NCI-H774 (cell line): ENCODE measurements at places on chromosomes 12 and 14.

DNA sequence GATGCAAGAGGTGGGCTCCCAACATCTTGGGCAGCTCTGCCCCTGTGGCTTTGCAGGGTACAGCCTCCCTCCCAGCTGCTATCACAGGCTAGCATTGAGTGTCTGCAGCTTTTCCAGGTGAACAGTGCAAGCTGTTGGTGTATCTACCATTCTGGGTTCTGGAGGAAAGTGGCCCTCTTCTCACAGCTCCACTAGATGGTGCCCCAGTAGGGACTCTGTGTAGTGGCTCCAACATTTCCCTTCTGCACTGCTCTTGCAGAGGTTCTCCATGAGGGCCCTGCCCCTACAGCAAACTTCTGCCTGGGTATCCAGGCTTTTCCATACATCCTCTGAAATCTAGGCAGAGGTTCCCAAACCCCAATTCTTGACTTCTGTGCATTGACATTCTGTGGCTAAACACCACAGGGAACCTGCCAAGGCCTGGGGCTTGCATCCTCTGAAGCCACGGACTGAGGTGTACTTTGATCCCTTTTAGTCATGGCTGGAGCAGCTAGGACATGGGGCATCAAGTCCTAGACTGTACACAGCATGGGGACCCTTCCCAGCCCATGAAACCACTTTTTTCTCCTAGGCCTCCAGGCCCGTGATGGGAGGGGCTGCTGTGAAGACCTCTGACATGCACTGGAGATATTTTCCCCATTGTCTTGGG lies 24.0 kb upstream of the SLC38A1 start:
- no peak for DNase-seq

- no peak for DNase-seq
Observed at GRCh38 chr12:58537278-58537677, 383.0 kb downstream of the LRIG3 start.

DNA sequence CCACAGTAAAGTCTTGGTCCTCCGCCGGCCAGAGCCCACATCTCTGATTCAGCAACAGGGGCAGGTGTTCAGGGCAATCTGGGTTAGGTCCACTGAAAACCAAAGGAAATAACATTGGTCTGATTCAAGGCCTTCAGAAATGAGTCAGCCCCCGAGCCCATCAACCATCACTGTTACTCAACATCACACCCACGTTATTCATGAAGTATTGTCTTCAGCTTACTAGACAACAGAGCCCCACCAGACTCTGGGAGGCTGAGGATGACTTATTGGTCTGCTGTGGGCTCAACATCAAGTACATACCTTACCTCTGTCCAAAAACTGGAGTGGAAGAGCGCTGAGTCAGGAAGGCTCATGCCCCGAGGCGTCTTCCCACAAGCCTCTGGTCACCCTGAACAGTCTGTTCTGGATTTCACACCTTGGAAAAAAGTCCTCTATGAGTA lies 97.5 kb downstream of the ZFP36L1 start:
- DNase-seq: no peak

GRCh38 chr14:37972941-37973887 lies 234.5 kb upstream of the SSTR1 start:
- no peak for DNase-seq

DNA sequence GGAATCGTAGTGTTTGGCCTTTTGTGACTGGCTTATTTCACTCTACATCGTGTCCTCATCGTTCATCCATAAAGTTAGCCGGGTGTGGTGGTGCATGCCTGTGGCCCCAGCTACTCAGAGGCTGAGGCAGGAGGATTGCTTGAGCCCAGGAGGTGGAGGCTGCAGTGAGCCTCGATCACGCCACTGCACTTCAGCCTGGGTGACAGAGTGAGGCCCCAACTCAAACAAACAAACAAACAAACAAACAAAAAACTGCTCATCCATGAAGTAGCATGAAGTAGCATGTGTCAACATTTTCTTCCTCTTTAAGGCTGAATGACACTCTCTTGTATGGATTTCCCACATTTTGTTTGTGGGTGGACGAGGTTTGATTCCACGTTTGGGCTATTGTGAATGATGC lies 44.0 kb upstream of the MEG3 start:
- no peak for DNase-seq

DNA sequence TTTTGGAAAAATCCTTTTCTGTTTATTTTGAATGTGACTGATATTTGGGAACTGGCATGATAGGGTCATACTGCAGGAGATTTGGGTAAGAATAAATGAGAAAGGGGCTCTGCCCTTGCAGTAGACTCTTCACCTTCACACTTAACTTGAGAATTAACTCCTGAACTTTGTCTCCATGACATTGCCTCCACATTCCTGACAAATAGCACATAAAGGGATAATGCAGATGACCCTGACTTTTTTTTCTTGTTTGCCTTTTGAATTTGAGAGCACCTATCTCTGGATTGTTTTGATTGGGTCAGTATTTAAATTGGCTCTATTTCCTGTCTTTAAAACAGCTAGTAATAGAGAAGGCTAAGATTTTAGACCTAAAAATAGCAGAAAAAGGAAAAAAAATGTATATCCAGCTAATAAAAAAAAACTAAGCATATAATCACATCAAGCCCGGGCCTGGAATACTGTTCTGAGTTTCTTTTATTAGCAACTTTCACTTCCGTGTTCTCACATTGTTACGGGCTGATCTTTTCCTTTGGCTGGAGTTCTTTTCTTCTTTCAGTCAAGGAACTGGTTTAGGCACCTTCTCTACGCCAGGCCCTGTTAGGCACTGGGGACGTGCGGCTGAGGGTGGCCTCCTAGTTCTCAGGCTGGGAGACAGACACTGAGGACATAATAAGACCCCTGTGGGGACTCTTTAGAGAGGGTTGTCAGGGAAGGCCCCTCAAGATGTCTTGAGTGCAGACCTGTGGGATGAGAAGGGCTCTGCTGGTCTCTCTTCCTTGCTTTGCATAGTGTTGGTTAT lies 53.1 kb upstream of the GNPNAT1 start:
- DNase-seq: no peak

DNA sequence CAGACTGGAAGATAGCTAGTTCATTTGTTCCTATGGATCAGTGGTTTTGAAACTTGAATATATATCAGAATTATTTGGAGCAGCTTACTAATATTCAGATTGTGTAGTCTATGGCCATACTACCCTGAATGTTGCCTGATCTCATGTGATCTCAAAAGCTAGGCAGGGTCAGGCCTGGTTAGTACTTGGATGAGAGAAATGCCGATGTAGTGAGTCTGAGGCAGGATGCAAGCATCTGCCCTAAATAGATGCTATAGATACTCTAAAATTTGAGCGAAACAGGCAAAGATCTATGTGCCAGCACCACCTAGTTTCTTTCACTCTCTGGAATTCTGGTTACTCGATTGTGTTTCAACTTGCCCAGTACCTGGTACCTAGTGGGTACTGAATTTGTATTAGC lies 40.9 kb downstream of the FRMD6 start:
- DNase-seq: no peak

DNA sequence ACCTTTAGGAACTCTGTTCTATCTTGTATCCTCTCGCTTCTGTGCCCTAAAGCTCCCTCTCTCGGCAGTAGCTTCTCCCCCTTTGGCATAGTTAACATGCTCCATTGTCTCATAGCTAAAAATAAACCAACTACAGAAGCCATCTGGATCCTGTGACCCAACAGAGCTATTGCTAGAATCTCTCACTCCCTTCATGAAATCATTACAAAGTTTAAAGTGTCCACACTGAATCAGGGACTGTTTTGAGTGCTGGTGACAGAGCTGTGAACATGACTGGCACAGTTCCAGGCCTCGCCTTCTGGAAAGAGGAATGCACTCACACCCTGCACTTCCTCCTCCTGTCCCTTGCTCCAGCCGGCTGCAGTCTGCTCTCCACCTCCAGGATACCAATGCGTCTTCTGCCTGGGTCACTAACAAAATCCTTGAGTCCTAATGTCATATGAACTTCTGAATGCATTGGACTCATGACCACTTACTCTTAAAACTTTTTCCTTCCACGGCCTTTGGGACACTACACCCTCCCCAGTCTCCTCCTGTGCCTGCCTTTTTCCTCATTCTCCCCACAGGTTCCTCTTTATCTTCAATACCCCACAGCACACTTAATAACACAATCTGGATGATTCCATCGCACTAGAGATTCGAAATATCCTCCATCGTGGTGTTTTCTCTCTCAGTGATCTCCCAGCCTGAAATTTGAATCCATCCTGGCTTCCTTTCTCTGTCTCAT lies 13.2 kb downstream of the PLBD1 start:
- peak; percentile 24 for DNase-seq

GRCh38 chr12:83958997-83959396 lies 953.6 kb downstream of the SLC6A15 start:
- DNase-seq: no peak

- DNase-seq: no peak
Observed at GRCh38 chr12:32776258-32776657, 20.6 kb upstream of the YARS2 start.

DNA sequence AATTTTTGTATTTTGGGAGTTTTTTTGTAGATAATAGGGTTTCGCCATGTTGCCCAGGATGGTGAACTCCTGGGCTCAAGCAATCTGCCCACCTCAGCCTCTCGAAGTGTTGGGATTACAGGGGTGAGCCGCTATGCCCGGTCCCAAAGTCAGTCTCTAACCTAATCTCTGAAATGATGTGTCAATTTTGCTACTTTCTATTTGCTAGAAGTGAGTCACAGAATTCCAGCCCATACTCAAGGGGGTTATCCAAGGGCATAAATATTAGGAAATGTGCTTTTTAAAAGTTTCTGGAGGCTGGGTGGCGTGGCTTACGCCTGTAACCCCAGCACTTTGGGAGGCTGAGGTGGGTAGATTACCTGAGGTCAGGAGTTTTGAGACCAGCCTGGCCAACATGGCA lies 40.5 kb downstream of the RESF1 start:
- DNase-seq: no peak

- no peak for DNase-seq
Observed at GRCh38 chr14:54189333-54189732, 207.5 kb upstream of the CDKN3 start.

DNA sequence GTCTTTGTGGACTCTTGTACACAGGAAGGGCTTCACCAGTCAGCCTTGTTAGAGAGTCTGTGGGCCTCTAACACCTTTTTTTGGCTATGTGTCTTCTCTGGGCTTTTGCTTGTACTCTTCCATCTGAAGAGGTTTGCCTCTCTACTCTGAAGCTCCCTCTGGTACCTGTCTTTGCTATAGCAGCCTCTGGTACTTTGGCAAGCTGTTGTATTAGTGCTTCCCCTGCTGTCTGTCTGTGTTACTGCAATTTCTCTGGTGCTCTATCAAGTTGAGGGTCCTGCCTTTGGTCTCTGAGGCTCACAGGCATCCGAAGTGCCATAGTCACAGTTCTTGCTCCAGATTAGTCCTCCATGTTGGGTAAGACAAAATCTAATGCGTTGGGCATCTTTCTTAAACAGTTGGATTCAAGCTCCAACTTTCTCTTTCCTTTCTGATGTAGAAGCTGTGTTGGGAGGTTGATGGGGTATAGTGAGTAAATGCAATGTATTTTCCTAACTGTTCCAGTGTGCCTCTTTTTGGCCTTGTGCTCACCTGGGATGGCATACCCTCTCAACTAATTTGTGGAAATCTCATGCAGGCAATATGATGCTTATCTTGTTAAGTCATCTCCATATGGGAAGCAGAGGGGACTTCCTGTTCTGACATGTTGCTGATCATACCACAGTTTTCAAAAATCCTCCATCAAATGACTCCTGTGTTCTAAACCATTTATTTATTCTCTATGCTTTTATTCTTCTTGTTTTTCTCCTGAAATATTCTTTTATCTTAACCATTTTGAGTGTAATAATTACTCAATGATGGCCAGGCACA lies 88.8 kb downstream of the ATF7IP start:
- peak; percentile 18 for DNase-seq

- peak; percentile 54 for DNase-seq
Observed at GRCh38 chr14:100108042-100108825, 43.0 kb downstream of the EVL start.

DNA sequence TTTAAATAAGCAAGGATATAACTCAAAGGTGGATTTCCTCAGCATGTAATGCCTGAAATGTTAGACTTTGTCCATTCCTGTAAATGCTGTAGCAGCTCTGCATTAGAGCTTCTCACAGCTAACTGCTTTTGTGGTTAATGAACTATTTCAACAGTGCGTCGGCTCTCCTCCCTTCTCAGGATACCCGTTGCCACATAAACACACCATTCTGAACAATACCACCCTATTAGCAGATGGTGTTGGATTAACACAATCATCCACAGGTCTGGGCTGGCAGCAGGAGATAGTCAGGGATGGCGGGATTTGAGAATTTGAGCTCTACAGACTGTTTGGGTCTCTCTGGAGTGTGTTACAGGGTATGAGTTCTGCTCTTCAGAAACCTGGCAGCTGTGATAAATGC lies 33.5 kb upstream of the C12orf42 start:
- peak; percentile 49 for DNase-seq

DNA sequence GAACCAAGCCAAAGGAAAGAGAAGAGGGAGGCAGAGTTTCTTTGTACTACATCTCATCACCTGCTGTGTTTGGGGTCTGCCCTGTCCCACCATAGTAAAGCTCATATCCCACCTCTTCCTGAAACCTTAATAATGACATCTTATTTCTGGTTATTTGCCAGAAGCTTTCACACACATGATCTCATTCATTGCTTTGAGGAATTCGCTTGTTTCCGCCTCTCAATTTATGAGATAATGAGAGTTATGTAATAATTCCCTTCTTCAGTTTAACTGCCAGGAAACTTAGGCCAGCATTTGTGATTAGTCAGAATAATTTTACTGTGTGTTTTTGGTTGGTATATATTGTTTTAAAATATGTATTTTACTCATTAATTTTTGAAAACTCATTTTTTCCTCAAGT lies 205.2 kb downstream of the CACNA1C start:
- no peak for DNase-seq

DNA sequence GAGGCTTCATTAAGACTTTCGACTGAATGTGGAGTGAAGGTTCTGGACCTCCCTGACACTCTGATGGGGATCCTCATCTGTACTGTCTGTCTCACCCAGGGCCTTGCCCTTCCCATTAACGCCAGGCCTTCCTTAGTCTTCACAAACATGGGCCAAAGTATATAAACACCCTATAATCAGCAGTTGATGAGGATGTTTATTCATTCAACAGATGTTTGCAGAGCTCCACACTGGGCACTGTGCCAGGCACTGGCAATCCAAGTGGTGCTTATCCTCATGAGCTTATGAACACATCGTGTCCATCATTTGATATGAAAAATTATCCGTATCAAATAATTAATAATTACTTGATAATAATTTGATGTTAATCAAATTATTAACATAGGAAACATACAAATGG lies 454.4 kb downstream of the FUT8 start:
- DNase-seq: peak; percentile 51

- DNase-seq: no peak
Observed at GRCh38 chr12:663293-663871, at the start of gene NINJ2. Gene NINJ2, minus strand, starts transcription at chr12:663445. Its CDS starts 85 bp downstream, at chr12:663360.

GRCh38 chr14:74963705-74964271 lies 8.4 kb upstream of the PGF start:
- no peak for DNase-seq

GRCh38 chr12:111209811-111210210 lies 159.1 kb downstream of the PHETA1 start:
- DNase-seq: no peak

DNA sequence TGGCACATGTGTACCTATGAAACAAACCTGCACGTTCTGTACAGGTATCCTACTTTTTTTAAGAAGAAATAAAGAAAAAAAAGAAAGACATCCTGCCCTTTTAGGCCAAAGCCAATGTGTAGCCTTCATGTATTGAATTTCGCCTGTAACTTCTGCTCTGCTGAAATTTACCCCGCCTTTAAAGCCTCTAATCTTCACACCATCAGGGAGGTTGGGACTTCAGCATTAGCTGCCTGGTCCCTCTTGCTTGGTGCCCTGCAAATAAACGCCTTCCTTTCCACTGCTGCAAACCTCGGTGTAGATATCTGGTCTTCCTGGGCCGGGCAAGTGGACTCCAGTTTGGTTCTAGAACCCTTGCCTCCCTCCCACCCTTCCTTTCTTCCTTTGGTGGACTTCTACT lies 2.6 kb upstream of the KRT71 start:
- DNase-seq: no peak
